ENCODE measurements at places on chromosomes 6 and 20.

DNA sequence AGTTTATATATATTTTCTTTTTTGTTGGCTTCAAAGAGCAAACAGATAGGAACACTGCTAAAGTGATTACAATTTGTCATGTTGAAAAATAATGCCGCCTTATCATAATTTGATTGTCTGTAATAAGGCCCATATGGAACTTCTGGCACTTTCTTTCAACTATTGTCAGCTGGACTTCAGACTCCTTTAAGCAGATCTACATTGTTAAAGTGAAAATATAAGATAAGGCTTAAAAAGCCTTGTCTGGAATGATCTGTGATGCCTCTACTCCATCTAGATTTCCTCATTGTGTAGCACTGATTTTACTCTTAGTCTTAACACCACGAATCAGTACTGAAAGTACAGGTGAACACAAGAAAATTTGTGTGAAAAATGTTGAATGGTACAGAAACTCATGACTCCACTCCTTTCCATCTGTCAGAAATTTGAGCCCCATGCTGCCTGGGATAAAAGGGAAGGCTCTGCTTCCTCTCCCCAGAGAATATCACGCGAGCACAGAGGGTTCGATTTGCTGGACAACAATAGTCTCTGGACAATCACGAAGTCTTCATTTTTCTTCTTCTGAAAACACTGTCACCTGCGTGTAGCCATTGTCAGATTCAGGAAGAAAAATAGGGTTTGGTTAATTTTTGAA is 56.0 kb downstream of the BCAS1 start:
- DNase-seq, result no peak

DNA sequence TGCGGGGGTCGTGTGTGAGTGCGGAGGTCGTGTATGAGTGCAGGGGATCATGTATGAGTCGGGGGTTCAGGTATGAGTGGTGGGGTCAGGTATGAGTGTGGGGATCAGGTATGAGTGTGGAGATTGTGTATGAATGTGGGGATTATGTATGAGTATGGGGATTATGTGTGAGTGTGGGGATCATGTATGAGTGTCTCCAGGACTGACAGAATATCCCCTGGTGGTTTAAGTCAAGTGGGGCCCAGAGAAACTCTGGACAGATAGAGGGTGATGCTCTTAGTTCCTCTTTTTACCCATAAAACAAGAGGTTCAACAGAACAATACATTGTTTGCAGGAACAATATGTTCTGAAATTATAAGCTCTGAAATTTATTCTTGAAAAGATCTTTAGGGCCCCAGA is 131.9 kb downstream of the UST start:
- DNase-seq, result no peak

DNA sequence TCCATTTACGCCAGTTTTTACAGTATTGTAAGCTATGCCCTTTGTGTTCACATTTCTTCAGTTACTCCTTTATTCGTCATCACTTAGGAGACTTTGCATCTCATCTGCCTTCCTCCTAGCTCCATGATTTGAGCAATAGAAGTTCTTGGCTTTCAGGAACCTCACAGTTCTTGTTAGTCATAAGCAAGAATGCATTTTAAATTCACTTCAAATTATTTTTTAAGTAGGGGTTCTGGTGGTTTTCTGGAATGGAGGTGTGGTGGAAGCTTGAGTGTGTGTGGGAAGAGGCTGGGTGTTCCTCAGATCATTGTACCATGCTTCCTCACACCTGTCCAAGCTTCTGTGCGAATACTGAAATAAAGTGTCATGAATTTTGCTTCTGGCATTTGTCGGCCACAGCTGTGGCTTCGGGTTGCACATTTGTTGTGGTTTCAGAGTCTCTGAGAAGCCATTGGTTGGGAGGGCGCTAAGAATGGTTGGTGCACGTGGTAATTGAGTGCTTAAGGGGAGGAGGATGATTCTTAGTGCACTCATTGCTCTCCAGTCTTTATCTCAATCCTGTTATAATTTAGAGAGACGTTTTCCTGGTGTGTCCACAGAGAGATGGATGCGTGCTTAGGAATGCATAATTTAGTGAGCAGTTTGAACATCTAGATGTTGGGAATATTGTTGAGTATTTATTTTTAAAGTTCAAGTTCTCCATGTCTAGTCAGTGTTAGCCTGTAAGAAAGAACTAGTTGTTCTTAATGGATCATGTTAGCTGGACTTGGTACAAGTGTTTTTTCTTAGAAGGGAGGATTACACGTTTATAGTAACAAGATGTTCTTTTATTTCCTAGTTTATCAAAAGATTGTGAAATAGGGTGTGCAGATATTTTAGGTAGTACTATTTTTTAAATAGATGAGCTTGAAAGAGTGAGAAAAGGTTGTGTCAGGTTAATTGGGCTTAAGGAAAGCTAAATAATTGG is 31.9 kb downstream of the FOXO3 start:
- DNase-seq, result no peak

DNA sequence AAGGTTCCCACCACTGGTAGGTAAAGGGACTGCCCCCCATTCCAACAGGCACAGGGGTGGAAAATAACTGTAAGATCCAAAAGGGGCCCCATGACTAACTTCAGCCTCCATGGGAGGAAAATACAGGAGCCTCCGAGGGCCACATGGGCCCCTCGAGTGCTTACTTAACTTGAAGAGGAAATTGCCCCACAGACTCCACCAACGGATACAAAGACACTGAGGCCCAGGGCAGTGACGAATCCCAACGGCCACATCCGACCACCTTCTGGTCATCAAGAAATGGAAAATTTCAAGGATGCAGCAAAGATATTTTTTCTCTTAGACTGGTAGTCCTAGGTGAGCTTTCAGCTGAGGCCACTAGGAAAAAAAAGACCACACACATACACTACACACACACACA is 116.0 kb upstream of the MRPS10 start:
- no peak for DNase-seq

- DNase-seq, result no peak
These were observed 98.0 kb downstream of the EPB41L2 start for GRCh38 chr6:130964808-130965604.
